M059J (cell line): ENCODE measurements at places on chromosomes 2 and 18. TPM values are rescaled to one million over a fixed set of nuclear protein-coding genes. Genes with fewer than 3 reads are reported as not detected.

The PSMA8 gene
- 0.15 TPM in 1 of 2 replicates, not detected in the other for total RNA-seq

The RPRD1A gene
- total RNA-seq: 37.8 and 68.5 TPM in 2 replicates

The CCNT2 gene
- 11.7 and 18.1 TPM in 2 replicates for total RNA-seq

The MCFD2 gene
- 199 and 365 TPM in 2 replicates for total RNA-seq

The WIPF1 gene
- 5.2 and 10.6 TPM in 2 replicates for total RNA-seq

The RAB11FIP5 gene
- 19.4 and 40.8 TPM in 2 replicates for total RNA-seq

The MAP3K19 gene
- total RNA-seq: not detected in 2 replicates

The IL1RN gene
- 0.05 TPM in 1 of 2 replicates, not detected in the other for total RNA-seq
